AG08395 (cell line): ENCODE measurements at places on chromosomes 16 and 17.

DNA sequence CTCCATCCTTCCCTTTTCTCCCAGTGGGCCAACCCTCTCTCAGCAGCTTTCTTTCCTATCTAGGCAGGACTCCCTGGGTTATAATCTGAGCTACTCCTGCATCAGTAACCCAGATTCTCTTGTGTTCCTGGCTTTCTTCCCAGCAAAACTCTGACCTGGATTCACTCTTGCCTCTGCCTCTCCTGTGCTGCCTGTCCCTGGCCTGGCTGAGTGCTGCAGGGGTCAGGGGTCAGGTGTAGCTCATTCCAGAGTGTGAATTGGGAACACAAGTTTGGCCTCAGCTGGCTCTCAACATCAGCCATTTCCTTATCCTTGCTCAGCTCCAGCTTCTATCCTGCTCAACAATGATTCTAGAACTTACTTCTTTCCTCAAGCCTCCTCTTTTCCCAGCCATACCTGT lies 2.5 kb upstream of the ST6GALNAC2 start:
- no peak for DNase-seq

- peak; percentile 12 for DNase-seq
Observed at GRCh38 chr17:70848785-70849184, 679.5 kb downstream of the KCNJ2 start.

DNA sequence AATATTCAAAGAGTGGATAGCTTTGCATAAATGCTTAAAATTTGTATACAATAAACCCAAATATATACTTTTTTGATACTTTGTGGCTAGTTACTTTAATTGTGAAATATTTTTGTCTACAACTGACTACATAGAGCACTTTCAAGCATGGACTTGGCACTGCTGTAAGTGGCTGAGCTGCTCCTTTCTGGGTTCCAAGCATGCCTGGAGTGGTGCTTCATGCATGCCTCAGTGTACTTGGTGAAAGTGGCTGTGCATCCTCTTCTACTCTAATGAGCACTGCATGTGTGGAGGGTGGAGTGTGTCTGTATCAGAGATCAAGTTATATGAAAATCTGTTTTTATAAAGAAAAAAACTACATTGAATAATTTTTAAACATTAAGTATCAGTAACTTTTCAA lies 94.1 kb downstream of the OMG start:
- peak; percentile 3 for DNase-seq

DNA sequence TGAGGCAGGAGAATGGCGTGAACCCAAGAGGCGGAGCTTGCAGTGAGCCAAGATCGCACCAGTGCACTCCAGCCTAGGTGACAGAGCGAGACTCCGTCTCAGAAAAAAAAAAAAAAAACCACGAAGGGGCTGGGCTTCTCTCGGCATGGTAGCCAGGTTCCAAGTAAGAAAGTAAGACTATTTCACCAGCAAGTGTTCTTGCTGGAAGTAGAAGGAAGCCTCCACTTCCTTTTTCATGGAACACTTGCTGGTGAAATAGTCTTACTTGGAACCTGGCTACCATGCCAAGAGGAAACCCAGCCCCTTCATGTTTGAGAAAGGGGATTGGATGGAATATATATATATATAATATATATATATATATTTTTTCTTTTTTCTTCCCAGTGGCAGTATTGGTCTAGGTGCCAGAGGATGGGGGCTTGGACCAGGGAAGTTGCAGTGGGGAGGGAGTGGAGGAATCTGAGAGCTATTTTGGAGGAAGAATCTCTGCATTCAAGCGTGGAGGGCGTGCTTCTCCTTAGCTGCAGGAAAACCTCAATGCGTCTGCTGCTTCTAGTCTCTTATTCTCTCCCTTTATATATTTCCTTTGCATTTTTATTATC lies 7.2 kb upstream of the N4BP1 start:
- no peak for DNase-seq

- no peak for DNase-seq
Observed at GRCh38 chr17:55198690-55199370, 65.9 kb upstream of the HLF start.

GRCh38 chr17:28612936-28613872 lies 781 bp downstream of the RSKR start:
- DNase-seq, result peak; percentile 58

DNA sequence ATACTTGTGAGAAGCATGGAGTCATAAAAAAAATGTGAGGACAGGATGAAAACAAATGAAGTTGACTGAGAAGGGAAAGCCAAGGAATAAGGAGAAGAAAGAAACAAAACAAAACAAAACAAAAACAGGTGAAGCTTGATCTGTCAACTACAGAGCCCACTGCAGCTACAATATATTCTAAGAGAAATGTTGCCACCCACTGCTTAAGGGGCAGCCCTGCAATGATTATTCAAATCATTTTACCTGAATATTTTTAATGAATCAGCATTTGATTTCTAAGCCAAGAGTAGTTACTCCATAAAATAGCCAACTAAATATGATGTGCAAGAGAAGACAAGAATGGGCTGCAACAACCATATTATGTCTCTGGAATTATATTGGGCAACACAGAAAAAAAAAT lies 252.0 kb upstream of the KIF2B start:
- no peak for DNase-seq

GRCh38 chr17:10261098-10261497 lies 62.7 kb upstream of the GAS7 start:
- DNase-seq, result no peak

- no peak for DNase-seq
Observed at GRCh38 chr17:78010759-78011158, 52.3 kb downstream of the TNRC6C start.

DNA sequence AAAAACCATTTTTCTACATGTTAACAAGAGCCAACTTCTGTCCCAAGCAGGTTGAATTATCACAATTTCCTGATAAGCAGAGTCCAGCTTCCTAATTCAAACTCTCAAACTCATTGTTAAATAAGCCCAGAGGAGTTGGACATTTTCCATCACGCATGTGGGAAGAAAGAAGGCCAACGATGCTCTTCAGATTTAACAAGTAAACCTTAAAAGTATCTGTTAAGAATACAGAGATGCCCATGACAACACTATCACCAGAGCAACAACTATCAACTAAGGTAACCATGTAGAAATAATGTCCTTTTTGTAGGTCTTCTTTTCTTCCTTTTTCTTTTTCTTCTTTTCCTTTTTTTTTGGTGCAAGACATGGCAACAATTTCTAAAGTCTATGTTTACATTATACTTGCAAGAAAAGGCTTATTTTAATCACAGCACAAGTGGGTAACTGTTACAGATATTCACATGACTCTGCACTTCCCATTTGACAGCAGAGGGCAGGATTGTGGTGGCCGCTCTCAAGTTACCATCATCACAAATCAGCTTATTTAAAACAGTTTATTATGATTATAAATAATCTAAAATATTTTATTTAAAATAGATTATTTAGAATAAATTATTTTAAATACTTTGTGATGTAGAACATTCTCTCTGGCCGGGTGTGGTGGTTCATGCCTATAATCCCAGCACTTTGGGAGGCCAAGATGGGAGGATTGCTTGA lies 35.7 kb upstream of the DHRS7B start:
- DNase-seq, result no peak

DNA sequence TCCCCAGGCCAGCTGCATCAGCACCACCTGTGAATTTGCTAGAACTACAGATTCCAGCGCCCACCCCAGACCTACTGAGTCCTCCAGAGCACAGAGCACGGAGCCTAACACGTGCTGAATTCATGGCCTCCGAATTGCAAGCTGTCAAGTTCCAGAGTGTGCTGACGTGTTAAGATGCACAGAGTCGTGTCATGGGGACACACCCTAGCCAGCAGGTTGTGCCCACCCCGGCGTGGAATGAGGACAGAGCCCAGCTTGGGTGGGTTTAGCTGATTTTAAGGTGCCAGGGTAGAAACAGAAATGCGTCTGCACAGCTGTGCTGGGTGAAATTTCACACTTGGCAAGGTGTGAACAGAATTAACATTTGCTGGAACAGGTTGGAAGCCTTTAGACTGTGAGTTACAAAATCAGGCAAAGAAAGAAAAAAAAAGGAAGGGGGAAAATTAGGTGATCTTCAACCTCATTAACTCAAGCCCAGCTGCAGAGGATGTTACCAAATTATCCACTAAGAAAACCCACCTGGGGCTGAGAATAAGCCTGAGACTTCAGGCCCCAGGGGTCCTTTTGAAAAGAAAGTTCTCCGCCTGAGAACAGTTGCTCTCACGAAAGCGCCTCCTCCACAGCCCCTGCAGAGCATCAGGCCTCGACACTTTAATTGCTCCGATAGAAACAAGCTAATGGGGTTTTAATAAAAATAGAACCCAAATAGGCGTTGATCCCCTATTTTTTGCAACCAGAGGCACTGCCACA lies 27.1 kb downstream of the GINS3 start:
- DNase-seq, result no peak

- no peak for DNase-seq
Observed at GRCh38 chr16:6558126-6558525, 774.5 kb upstream of the RBFOX1 start.

- no peak for DNase-seq
Observed at GRCh38 chr17:51739245-51739886, 419.1 kb downstream of the CA10 start.

GRCh38 chr16:73015612-73016487 lies 32.1 kb downstream of the ZFHX3 start:
- no peak for DNase-seq

GRCh38 chr16:68642047-68642435 lies 3.1 kb upstream of the CDH3 start:
- DNase-seq, result no peak

- DNase-seq, result peak; percentile 68
Observed at GRCh38 chr17:9729034-9729650, 62.2 kb downstream of the DHRS7C start.
